ENCODE measurements at places on chromosomes 6 and 20.

DNA sequence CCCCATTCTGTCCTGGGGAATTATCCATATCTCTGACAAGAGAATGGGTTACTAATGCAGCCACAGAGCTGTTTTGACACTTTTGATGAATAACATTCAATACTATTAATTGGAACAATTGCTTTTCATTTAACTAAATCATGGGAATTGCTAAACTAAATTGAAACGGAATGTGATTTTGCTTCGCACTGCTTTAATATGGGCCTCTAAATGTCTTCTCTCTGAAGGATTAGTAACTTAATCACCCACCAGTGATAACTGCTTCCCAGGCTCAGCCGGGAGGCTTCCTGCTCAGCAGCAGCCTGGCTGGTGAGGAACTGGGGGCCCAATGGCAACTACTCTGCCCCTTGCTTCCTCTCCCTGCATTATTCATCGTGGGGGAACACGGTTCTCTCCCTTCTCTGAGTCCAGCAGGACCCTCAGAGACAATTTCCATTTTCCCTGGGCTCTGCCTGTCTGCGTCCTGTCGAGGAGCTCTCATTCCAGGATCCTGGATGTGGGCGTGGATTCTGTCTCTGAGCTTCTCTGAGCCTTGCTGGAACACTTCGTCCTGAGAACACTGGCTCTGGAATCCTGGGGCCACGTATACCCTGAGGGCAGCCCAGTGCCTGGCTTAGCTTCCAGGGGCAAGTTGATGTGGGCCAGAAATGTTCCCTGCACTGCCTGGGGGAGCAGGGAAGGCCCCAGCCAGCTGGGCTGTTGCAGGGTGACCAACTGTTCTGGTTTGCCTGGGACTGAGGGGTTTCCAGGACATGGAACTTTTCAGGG lies 308.9 kb downstream of the DHX35 start:
- no peak for DNase-seq

DNA sequence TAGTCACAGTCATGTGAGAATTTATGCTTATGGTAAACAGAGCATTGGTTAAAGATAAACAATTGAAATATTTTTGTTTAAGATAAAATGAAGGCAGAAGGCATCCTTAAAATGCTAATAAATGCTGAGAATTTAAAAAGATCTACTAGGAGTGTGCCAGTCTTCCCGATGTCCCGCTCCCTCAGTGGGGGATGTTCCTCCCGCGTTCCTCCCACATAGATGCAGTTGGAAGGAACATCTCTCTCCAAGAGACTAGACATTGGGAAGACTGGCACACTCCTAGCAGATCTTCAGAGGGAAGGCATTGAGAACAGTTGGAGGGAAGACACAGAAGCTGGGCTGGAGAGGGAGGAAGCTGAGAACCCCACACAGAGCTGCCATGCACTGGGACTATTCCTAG lies 203.3 kb downstream of the EDN1 start:
- no peak for DNase-seq

GRCh38 chr6:113203715-113204110 lies 653.4 kb upstream of the MARCKS start:
- no peak for DNase-seq

DNA sequence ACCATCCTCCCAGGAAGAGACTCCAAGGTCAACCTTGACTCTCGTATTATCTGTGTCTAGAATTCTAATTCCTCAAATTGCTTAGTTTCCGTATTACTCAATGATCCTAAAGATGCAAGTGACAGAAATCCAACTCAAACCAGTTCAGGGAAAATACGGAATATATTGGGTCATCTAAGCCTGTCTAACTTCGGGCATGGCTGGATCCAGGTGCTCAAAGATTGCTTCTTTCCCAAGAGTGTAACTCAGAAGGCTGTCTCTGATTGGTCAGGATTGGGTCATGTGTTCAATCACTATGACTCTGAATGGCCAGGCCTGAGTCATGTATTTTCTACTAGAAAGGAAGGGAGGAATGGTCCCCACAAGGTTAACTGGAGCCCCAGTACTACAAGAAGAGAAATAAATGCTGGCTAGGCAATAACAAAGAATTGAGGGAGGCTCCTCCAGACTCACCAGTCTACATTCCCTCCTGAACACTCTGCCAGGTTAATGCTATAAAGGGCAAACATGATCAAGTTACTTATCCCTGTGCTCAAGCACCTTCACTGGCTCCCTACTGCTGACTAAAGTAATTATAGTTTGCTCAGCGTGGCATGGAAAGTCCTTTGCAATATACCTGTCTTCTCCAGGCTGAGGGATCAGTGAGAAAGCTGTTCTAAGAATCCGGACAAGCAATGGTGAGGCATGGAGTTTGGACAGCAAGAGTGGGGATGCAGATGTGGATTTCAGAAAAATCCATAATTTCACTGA lies 15.4 kb upstream of the PREX1 start:
- no peak for DNase-seq

GRCh38 chr20:62400021-62400420 lies 7.1 kb downstream of the CABLES2 start:
- no peak for DNase-seq

DNA sequence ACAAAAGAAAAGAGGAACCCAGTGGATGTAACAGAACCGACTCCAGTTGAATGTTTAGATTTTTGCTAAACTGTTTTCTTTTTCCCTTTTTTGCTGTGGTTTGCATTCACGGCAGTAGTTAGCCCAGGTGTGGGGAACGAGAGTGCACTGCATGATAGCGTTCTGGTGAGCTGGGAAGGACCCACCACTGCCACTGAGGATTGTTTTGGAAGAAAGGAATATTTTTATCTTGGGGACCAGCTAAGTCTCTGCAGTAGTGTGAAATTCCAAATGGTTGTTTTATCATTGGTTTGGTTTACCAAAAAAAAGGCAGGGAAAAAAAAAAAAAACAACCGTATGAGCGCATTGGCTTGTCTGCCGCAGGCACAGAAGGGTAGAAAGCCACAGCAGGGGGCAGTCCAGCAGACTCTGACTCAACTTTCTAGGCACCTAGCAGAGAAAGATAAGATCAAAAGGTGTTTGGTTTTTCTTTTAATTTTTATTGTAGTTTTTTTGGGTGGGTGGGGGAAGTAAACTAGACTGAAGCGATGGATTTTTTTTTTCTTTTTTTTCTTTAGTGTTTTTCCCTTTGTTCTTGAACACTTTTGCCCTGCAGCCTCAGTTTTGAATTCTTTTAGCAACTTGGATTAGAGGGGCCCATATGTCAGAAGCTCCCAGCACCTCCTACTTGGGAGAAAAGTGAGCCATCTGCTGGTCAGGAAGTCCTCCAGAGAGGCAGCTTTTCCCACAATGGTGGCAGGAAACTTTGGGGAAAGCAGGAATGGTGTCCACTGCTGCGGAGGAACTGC lies 13.5 kb upstream of the RAB5IF start:
- no peak for DNase-seq

- DNase-seq, result no peak
Observed at GRCh38 chr6:157710604-157711003, 112.4 kb upstream of the SNX9 start.
